LoVo (cell line): ENCODE measurements at places on chromosomes 5 and 9.

GRCh38 chr9:113475031-113475430, 11.5 kb downstream of the RGS3 start:
- DNase-seq, result no peak

GRCh38 chr9:93182572-93182971, 1.4 kb upstream of the WNK2 start:
- DNase-seq, result no peak

DNA sequence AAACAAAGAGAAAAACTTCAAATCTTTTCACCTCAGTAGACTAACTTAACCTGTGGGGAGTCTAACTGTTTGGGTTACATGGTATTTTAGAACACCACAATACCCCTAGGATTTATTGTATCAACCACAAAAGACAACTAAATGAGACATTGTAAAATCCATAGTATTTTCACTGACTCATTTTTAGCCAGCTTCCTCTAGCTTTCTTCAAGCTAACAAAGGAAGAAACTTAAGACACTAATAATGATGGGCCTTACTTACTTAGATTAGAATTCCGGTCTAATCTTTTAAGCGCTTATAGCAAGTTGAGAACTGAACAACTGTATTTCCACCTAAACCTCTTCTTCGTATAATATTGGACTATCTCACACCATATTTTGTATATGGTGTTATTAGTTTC, 529.3 kb downstream of the DMRTA1 start:
- no peak for DNase-seq

DNA sequence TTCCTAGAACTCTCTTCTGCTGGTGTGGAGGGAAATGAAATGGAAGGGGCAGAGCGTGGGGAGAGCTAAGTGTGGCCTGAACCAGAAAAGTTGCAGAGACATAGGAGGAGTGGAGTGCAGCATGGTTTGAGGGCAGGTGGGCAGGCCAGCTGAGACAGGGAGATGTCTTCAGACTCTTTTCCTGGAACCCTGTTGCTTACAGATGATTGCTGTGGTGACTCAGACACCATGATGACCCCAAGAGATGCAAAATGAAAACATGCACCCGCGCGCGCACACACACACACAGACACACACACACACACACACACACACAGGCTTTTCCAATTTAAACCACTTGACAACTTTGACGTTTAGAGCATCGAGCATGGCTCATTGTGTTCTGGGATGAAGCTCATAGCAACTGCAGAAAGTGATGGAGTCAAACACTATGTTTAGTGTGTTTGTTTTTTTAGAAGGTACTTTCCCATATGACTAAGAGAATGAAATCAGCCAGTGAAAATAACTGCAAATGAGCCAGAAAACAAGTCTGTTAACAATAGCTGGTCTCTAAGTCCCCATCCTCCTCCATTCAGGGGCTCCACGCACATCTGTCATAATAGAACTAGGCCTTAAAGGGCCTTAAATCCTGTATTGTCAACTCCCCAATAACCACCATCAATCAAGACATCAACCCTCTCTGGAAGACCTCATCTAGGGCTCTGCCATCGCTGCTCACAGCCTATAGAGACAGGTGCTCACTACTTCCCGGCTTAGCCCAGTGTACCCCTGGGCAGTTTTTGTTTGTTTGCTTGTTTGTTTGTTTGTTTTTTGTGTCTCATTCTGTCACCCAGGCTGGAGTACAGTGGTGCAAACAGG, 9.6 kb downstream of the TMOD1 start:
- no peak for DNase-seq

DNA sequence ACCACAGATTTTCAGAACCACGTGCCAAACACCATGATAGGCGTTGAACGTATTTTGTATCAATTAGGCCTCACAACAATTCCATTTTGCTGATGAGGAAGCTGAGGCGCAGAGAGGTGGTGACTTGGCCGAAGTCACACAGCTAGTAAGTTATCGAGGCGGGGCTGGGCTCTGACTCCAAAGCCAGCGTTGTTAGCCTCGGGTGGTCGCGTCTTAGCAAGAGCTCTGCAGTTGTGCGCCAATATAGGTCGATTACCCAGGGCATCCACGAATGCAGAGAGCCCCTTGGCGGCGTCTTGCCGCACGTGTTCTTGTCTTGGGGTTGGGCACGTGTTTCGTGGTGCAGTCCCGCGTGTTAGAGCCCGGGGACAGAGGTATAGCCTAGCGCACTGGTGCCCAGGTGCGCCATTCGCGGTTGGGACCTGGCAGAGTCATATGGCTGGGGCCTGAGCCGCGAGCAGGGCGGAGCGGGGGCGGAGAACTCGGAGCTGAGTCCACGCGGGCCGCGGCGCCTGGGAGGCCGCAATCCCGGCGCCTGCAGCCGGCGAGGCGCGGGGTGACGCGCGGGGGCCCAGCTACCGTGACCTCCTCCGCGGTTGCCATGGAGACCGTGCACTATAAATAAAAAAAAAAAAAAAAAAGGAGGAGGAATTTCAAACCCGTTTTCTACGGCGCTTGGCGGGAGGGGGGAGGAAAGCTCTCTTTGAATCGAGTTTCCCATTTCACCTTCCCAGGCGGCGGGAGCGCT, 62.3 kb downstream of the CXXC5 start:
- DNase-seq, result no peak

- no peak for DNase-seq
These were observed 24.1 kb downstream of the GSN start for GRCh38 chr9:121292051-121292450.

DNA sequence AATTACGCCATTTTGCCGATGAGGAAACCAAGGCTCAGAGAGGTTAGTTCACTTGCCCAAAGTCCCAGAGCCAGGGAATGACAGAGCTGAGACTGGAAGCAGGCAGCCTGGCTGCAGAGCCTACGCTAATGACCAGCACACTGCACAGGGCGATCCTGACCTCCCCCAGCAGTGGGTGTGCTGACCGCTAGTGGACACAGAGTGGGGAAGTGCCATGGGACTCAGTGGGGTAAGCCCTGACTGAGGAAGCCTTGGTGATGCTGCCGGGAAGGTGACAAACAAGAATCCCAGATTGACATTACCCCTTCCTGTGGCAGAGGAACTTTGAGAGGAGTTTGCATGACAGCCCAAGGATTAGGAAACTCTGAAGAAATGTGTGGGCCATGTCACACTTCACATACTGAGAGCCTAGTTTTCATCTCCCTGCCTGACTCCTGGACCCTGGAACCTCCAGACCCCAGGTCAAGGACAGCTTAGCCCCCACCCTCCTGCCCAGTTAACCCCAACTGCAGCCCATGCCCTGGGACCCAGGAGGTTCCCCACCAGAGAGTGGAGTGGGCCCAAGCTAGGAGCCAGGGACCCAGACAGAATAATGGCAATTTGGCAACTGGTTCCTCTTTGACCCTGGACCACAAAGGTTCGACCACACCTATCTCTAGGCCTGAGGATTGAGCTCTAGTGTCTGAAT, 19.7 kb upstream of the CSF1R start:
- no peak for DNase-seq

- peak; percentile 8 for DNase-seq
These were observed 534 bp downstream of the SRFBP1 start for GRCh38 chr5:121962347-121962670.

DNA sequence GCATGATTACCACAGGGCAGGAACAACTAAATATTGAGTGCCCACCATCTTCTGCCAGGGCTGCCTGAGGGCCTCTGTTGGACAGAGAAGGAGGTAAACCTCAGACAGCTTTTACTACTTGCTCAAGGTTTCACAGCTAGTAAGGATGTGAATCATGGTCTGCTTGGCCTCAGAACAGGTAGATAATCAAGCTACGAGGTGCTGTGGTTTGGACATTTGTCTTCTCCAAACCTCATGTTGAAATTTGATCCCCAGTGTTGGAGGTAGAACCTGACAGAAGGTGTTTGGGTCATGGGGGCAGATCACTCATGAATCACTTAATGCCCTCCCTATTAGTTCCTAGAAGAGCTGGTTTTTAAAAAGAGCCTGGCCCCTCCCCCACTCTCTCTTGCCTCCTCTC, 541.2 kb upstream of the TRPC7 start:
- DNase-seq, result no peak

- no peak for DNase-seq
These were observed 46.5 kb upstream of the VDAC1 start for GRCh38 chr5:134051305-134051704.

DNA sequence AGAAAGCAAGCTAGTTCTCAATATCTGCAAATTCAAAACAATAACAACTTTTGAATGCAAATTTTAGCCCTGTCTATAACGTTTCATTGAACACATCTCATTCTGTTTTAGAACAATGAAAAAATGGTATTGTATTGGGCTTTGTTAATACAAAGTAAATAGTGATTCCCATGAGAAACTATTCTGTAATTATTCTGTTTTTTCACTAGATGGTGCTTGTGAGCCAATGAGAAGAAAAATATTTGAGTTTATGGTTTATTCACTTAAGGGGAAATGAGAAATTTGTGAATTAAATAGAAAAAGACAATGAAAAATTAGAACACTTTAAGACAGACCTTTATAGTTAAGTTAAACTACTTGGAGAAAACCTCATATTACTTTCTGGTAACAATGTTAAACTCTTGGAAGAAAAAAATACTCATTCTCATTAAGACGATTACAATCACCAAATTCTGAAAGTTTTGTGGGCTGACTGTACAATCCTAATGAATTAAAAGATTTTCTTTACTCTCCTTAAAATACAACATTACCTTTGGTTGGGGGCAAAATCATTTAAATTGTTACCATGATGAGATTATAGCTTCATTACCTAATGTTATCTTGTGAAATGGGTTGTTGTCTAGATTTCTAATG, 127.0 kb downstream of the NNT start:
- peak; percentile 62 for DNase-seq

DNA sequence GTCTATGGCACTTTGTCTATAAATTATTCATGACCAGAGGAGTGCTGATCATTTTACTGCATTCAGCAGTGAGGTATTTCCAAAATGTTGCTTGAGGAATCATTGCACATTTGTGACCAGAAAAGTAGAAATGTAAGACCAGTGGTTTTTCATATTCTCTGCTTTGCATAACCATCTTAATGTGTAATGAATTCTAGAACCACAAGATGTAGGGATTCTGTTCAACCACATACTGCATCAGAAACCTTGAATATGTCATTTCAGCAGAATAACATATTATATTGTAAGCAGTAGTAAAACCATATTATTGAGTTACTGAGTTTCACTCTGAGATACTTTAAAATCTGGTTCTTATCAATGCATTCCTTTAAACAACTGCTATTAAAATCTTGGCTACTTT, 1243.4 kb downstream of the MAT2B start:
- no peak for DNase-seq

- DNase-seq, result no peak
These were observed 11.9 kb downstream of the TNFAIP8 start for GRCh38 chr5:119367502-119368237.

DNA sequence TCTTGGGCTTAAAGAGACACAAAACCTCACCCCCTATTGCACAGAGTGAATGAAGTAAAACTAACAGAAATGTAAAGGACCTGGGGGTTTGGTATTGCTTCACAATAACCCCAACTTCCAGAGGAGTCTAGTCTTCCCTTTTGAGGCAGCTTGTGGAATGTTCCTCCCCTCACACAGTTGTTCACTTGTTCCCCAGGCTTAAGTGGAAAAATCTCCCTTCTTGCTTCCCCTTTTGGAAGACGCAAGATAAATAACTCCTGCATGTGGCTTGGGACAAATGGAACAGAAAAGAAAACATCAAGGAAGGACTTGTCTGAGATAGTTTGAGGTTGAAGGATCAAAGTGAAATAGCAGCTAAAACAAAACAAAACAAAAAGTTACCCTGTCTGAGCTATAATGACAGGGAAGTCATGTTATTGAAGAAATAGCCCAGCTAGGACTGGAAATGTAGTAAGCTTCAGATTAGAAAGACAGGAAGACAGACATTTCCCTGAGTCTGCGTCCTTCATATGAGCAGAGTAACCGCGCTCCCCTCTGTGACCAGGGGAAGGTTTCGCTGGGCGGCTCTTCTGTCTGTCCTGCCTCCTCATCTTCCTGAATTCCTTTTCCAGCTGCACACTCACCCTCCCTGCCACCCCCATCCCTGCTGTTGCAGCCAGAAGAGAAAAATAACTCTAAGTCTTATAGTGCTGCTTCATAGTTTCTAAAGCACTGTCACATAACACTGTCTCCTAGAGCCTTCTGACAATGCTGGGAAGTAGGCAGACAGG, 8.8 kb downstream of the SPARC start:
- no peak for DNase-seq

- no peak for DNase-seq
These were observed 103.4 kb downstream of the OTULIN start for GRCh38 chr5:14767735-14768507.

DNA sequence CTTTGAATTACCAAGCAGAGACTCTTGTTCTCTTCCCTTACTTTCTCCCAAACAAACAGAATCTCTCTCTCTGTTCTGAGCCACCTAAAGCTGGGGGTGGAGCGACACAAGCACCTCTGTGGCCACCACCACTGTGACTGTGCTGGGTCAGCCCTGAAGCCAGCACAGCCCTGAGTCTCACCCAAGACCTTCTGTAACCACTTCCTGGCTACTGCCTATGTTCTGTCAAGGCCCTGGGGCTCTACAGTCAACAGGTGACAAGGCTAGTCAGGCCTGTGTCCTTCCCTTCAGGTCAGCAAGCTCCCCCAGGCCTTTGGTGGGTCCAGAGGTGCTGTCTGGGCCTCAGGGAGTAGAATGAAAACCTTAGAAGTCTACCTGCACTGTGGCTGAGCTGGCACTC, 26.1 kb upstream of the SLC28A3 start:
- DNase-seq, result no peak

DNA sequence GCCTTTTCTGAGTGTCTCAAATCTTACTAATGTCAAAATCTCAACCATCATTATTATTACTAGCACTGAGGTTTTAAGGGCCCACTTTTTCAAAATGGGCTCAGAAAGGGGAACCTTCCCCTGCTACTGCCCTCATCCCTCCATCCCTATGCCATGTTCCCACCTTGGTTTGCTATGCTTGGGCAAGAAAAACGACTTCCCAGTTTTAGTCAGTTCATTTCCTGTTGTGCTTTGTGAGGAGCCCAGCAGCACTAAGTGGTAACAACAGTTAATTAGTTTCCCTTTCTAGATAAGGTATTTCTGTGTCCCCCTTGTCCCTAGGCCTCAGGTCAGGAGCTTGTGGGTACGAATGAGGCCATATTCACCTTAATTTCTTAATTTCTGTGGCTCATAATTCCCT, 595.2 kb downstream of the RAB3C start:
- DNase-seq, result no peak

DNA sequence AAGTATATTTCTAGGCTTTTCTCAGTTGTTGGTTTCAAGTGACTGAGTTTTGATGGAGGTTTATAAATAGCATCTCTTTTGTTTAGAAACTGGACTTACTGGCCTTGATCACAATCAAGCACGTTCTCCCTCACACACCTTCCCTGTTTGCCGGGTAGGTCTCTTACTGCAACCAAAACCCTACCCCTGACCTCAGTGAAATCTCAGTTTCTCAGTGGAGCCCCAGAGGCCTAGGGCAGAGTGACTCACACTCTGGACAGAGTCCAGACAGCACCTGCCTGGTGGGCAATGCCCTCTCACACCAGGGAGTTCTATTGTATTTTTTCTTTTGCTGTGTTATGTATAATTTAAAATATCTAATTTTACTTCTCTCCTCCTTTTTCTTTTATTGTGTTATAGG, 48.4 kb upstream of the EPB41L4B start:
- DNase-seq, result no peak

GRCh38 chr9:113907282-113907681, 31.2 kb downstream of the ZNF618 start:
- no peak for DNase-seq

- DNase-seq, result no peak
These were observed 7.1 kb upstream of the CNTRL start for GRCh38 chr9:121067640-121068039.

- no peak for DNase-seq
These were observed 116.0 kb downstream of the NMUR2 start for GRCh38 chr5:152288917-152289595.
